ENCODE measurements at places on chromosomes 3 and 15. TPM values are rescaled to one million over a fixed set of nuclear protein-coding genes. Genes with fewer than 3 reads are reported as not detected.

Gene SLC9A9
- total RNA-seq, result 27.2 TPM

GRCh38 chr15:59434481-59434880 is 3.5 kb upstream of the FAM81A start:
- no peak overlapping the region for H3K4me3 ChIP-seq
- no peak overlapping the region for H3K27ac ChIP-seq
- no peak for DNase-seq

Gene EXD1
- total RNA-seq, result not detected

GRCh38 chr15:58669108-58669507 is 80.4 kb downstream of the ADAM10 start:
- no peak overlapping the region for H3K4me3 ChIP-seq
- H3K27me3 ChIP-seq, result no peaks in the 10 kb centered on the region
- H3K36me3 ChIP-seq, result peaks cover 13% of the 10 kb centered on the region
- no peak overlapping the region for H3K27ac ChIP-seq
- no peak for DNase-seq

DNA sequence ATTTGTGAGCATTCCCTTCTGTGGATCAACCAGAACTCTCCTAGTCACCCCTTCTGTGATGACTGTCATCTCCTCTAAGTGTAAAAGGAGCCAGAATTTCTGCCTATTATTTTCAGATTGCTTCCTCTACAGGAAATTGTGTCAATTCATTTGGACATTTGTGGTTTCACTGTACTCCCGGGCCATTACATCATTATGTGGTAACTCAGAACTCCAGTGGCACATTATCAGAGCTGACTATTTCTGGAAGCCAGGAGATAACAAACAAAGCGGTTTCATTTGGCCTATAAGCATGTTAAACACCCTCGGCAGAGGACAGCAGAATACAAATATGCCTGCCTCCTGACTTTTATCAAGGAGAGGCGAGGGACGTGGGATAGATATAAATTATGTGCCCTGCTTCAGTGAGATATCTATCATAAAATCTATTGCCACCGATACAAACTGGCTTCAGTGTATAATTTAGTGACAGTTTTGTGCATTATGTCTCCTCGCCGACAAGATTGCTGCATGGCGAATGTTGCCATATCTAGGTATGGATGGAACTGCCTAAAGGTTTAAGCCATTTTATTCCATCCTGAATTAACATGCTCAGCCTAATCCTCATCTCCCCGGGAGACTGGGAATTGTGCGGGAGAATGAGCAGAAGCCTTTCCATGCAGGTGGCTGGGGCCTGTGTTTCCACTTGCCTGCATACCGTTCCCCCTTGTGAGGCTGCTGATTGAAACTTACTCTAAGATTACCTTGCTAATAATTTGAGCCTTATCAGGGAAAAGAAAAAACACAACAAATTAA is 193.4 kb upstream of the SEMA6D start:
- H3K4me3 ChIP-seq, result no peak overlapping the region
- no peaks in the 10 kb centered on the region for H3K4me1 ChIP-seq
- H3K36me3 ChIP-seq, result no peaks in the 10 kb centered on the region
- no peaks in the 10 kb centered on the region for H3K27me3 ChIP-seq
- no peak overlapping the region for H3K27ac ChIP-seq
- no peak for DNase-seq

Gene ST3GAL6
- 1.4 TPM for total RNA-seq

DNA sequence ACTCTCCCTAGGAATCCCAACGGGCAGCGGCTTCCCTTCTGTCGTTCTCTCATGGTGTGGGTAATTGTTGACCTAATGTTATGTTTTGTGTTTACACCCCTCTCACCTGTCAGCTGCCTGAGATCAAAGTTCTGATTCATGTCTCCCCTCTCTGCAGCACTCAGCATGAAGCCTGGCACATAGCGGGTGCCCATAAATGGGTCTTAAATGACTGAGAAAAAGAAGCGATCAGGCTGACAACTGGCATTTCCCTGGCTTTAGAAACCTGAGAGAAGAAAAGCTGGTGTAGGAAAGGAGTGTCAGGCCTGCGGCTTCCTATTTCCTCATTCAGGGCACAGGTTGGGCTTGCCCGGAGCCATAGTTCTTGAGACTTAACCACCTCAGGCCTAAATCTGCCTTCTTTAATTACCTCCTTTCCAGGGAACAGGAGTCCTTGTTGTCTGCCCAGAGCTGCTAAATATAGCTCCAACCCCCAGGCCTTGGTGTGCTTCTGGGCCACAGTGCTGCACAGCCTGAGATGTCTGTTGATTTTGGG is 31.8 kb downstream of the LPP start:
- no peaks in the 10 kb centered on the region for H3K36me3 ChIP-seq
- H3K4me1 ChIP-seq, result peaks cover 23% of the 10 kb centered on the region
- H3K4me3 ChIP-seq, result no peak overlapping the region
- H3K27me3 ChIP-seq, result no peaks in the 10 kb centered on the region
- no peak overlapping the region for H3K27ac ChIP-seq

Gene TRH
- not detected for total RNA-seq

Gene GPR171
- 8.2 TPM for total RNA-seq

GRCh38 chr15:65558336-65558735 is 28.1 kb downstream of the HACD3 start:
- no peaks in the 10 kb centered on the region for H3K27me3 ChIP-seq
- H3K36me3 ChIP-seq, result peaks cover 7% of the 10 kb centered on the region
- H3K4me1 ChIP-seq, result no peaks in the 10 kb centered on the region
- no peak overlapping the region for H3K4me3 ChIP-seq
- no peak for DNase-seq

DNA sequence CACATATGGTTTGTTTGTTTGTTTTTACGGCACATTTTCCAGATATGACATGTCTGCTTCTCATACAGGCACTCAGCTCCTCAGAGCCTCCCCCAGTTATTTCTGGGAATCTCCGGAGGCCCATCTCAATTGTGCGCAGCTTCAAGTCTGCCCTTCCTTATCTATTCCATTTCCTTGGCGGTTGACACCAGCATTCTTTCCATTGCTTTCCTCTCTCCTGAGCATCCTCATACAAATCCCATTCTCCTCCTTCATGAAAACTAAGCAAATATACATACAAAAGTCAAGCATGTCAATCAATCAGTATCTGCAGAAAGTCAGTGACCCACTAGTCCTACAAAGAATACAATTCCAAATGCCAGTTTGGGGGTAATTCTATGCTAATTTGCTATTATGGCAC is 166.7 kb downstream of the SQOR start:
- H3K27me3 ChIP-seq, result no peaks in the 10 kb centered on the region
- no peaks in the 10 kb centered on the region for H3K36me3 ChIP-seq
- H3K4me1 ChIP-seq, result no peaks in the 10 kb centered on the region

Gene TPRG1
- total RNA-seq, result 1.9 TPM

- DNase-seq, result no peak
- H3K36me3 ChIP-seq, result no peaks in the 10 kb centered on the region
- no peaks in the 10 kb centered on the region for H3K4me1 ChIP-seq
- H3K27ac ChIP-seq, result no peak overlapping the region
These were observed 297.9 kb downstream of the RYR3 start for GRCh38 chr15:33608714-33609113.

Gene FAM131A
- total RNA-seq, result 6.9 TPM

Gene GOLGA6A
- total RNA-seq, result 0.82 TPM

Gene DET1
- total RNA-seq, result 5.8 TPM

DNA sequence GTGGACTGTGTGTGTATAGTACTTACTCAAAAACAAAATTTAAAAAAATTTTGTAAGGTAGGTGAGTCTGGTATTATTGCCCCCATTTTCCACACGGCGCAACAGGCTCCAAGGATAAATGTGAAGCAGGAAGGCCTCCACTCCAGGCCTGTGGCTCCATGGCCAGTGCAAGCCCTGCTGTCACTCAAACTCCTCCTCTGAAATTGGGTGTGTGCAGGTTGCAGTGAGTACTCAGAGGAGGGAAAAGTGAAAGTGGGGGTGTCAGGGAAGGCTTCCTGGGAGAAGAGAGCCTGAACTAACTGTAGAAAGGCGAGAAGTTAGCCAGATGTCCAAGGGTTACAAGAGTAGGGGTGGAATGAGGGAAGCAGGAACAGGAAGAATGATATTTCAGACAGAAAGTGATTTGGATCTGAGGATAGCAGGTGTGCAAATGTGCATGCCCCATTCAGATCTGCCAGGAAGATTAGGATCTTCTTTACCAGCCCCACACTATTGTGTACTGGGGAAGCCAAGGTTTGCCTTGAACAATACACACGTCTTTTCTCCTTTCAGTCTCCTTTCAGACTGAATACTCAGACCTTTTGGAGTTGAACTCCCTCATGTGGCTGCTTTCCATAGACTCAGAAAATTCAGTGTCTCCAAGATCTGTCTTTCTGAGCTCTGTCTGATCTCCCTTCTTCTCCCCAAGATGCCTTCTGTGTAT is 48.7 kb upstream of the RYK start:
- no peaks in the 10 kb centered on the region for H3K36me3 ChIP-seq
- H3K4me1 ChIP-seq, result peaks cover 6% of the 10 kb centered on the region
- no peak overlapping the region for H3K27ac ChIP-seq
- no peak for DNase-seq
- peaks cover 7% of the 10 kb centered on the region for H3K27me3 ChIP-seq
- no peak overlapping the region for H3K4me3 ChIP-seq

DNA sequence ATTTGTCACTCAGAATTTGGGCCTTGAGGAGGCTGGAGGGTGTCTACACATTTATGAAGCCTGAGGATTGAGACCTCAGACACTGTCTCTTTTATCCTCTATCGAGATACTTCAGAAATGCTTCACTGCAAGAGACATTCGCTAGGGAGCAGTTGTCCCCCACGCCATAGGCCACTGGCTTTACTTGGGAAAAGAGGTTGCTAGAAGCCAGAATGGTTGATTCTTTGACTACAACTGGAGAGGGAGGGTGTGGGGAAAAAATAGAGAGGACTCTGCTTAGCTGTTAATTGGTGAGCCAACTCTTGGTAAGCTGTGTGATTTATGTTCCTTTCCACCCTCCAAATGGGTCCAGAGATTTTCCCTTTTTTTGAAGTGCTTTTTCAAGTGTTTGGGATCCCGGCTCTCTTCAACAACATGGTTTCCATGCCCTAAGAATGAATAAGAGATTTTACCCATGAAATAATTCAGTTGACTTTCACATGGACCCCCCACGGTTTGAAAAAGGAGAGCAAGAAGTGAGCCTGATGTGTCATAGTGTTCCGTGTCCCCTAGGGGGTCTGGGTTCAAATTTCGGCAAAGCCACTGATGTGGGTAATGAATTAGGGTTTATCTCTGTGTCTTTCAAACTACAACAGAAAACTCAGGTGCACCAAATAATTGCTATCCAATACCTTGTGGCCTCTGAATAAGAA is 2.7 kb downstream of the BOC start:
- peaks cover 12% of the 10 kb centered on the region for H3K4me1 ChIP-seq
- H3K27ac ChIP-seq, result no peak overlapping the region
- no peaks in the 10 kb centered on the region for H3K36me3 ChIP-seq
- no peak for DNase-seq
- H3K4me3 ChIP-seq, result no peak overlapping the region

DNA sequence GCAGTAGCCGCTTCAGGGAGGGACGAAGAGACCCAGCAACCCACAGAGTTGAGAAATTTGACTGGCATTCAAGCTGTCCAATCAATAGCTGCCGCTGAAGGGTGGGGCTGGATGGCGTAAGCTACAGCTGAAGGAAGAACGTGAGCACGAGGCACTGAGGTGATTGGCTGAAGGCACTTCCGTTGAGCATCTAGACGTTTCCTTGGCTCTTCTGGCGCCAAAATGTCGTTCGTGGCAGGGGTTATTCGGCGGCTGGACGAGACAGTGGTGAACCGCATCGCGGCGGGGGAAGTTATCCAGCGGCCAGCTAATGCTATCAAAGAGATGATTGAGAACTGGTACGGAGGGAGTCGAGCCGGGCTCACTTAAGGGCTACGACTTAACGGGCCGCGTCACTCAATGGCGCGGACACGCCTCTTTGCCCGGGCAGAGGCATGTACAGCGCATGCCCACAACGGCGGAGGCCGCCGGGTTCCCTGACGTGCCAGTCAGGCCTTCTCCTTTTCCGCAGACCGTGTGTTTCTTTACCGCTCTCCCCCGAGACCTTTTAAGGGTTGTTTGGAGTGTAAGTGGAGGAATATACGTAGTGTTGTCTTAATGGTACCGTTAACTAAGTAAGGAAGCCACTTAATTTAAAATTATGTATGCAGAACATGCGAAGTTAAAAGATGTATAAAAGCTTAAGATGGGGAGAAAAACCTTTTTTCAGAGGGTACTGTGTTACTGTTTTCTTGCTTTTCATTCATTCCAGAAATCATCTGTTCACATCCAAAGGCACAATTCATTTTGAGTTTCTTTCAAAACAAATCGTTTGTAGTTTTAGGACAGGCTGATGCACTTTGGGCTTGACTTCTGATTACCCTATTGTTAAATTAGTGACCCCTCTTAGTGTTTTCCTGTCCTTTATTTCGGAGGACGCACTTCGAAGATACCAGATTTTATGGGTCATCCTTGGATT is at the start of gene MLH1:
Gene MLH1, plus strand, starts transcription at position 193 of the 958 bp plus-strand sequence. Its CDS starts 30 bp downstream, at position 223.
- H3K27ac ChIP-seq, result peak within 1 kb of the TSS; percentile 97
- peaks cover 30% of the 10 kb centered on the region for H3K36me3 ChIP-seq
- DNase-seq, result peak; percentile 96
- no peaks in the 10 kb centered on the region for H3K27me3 ChIP-seq

DNA sequence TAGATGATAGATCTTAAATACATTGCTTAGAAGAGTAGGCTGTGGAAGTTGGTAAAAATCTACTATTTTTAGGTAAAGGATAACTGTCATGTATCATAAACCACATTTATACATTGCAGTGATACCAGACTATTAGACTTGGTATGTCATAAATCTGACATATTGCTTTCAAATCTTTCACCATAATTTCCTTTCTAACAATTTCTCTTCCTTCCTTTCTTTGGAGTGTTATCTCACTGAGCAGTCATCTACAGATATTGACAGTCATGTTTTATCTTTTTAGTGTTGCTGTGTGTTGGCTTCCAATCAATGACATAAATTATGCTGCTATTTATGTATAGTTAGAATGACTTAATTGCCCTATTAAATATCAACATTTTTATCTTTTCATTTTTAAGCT is 588.7 kb downstream of the TUSC7 start:
- no peaks in the 10 kb centered on the region for H3K27me3 ChIP-seq
- H3K4me3 ChIP-seq, result no peak overlapping the region
- H3K36me3 ChIP-seq, result no peaks in the 10 kb centered on the region
- no peaks in the 10 kb centered on the region for H3K4me1 ChIP-seq

DNA sequence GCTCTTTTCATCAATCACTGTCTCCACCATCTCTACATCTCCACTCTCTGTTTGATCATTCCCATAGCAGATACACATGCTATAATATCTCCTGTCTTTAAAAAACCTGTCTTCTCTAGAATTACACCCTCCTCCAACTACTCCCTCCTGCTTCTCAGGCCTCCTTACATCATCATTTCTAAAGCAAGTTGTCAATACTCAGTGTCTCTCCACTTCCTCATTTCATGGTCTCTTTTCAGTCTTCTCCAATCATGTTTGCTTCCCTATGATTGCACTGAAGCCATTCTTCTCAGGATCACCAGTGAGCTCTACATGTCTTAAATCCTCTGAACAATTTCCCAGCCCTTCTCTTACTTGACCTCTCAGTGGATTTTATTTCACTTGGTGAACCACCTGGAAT is 87.0 kb upstream of the ZNF280D start:
- no peak overlapping the region for H3K27ac ChIP-seq
- H3K4me3 ChIP-seq, result no peak overlapping the region
- DNase-seq, result no peak
- no peaks in the 10 kb centered on the region for H3K27me3 ChIP-seq
- H3K4me1 ChIP-seq, result no peaks in the 10 kb centered on the region

Gene GRM7
- not detected for total RNA-seq

GRCh38 chr15:88658972-88659931 is 20.4 kb downstream of the ISG20 start:
- no peak overlapping the region for H3K27ac ChIP-seq
- H3K36me3 ChIP-seq, result peaks cover 3% of the 10 kb centered on the region

All from natural killer cell (primary cell).